ENCODE measurements at places on chromosomes 4 and X. TPM values are rescaled to one million over a fixed set of nuclear protein-coding genes. Genes with fewer than 3 reads are reported as not detected.
A peak's percentile ranks its signal among the peaks of the same experiment; 100 is the strongest.

- DNase-seq = peak; percentile 6
Measured at GRCh38 chr4:173135241-173135847, 33.3 kb upstream of the GALNT7 start.

GRCh38 chr4:178395798-178396197 is 953.6 kb upstream of the AGA start:
- no peak for DNase-seq

DNA sequence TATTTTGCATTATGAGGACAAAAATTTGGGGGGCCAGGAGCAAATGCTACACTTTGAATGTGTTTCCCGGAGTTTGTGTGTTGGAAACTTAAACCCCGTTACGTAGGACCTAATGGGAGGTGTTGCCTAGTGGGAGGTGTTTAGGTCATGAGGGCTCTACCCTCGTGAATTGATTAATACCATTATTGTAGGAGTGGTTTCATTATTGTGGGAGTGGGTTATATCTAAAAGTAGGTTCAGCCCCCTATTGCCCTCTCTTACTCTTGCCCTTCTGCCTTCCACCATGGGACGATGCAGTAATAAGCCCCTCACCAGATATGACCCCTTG is 15.5 kb downstream of the UBA6 start:
- DNase-seq = no peak

GRCh38 chrX:112818114-112819007 is 22.3 kb downstream of the AMOT start:
- DNase-seq = no peak

- no peak for DNase-seq
Measured at GRCh38 chrX:11081511-11081910, 29.6 kb upstream of the HCCS start.

DNA sequence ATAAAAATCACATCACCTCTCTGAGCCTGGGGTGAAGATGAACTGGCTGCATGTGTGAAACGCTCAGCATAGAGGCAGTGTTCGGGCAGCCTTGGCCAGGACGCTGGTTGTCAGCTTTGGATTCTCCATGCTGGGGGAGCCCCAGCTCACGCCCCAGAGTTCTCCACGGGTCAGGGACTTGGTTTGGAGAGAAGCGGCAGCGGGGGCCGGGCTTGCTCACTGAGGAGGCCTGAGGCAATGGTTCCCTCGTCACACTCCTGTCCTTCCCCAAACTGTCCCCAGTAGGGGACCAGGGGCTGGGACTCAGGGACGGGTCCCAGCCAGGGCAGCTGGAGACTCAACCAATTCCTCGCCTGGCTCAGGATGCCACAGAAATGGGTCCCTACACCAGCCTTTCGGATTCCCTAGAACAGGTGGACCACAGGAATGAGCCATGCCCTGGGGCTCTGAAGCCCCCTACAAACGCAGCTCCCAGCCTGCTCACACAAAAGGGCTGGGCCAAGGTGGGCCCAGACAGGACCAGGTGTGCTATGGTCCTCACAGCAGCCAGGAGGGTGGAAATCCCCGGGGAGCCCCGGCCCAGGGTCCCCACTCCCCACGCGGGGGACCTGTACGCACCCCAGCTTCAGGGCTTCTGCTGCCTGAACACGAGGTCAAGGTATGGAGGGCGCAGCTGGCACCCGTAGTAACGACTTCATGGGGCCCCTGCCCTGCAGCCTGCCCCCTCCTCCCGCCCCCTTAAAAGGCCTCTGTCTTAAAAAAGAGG is 1.4 kb downstream of the MXD4 start:
- DNase-seq = no peak

ATOH1 gene
- not detected for total RNA-seq

HNRNPD gene
- total RNA-seq = 27.1 TPM

GPR173 gene
- total RNA-seq = 3.9 TPM

TMEM150C gene
- 0.43 TPM for total RNA-seq
